ENCODE measurements at places on chromosomes 16 and 17.

GRCh38 chr17:57727630-57728175 lies 17.4 kb downstream of the CCDC182 start:
- DNase-seq = no peak

DNA sequence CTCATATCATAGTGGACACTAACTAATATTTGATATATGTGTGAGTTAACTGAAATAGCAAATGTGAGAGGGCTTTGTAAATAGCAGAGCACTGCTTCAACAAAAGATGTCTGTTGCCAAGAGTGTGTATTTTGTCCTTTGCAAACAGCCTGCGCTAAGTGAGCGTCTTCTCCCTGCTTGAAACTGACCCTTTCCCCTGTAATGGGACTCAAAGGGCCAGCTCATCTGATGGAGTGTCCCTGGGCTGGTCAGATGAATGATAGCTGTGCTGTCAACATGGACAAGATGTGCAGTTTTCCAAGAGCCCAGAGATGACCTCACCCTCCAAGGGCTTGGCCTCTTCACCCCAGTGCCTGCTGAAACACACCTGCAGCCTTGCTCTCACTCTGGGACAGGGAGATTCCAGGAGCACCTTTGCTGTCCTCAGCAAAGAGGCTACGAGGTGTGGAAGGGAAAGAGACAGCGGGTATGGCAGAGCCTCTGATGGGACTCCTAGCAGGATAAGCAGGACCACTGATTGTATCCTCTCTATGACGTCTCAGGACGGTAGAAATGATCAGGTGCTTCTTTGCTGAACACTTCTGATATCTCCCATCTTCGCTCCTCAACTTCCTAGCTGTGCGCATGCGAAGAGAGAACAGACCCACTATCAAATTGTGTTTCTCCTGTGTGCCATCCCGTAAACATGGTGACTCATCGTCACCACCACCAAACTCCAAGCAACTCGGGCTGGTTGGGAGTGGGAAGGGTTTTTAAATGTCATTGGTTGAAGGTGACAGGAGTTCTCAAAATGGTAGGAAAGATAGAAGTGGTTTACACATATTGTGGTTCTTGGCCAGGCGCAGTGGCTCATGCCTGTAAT lies 35.8 kb upstream of the TBX2 start:
- no peak for DNase-seq

DNA sequence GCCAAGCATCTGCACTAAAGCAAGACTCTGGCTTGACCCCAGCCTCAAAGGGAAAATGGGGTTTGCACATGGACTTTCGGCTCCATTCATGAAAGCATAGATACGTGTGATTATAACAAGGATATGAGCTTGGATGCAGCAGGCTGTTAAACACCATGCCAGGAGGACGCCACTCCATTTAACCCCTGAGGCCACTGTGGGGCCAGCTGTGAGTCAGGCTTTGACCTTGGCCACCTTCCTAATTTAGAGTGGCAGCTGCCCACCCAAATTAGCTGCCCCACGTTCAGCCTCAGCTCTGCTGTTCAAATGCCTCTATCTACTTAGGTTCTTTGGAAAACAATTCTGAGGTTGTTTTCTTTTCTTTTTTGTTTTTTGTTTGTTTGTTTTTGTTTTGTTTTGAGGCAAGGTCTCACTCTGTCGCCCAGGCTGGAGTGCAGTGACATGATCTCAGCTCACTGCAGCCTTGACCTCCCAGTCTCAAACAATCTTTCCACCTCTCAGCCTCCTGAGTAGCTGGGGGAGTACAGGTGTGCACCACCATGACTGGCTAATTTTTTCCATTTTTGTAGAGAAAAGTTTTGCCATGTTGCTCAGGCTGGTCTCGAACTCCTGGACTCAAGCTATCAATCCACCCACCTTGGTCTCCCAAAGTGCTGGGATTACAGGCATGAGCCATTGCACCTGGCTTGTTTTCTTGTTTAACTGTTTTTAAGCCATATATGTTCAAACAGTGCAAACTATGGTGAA lies 23.2 kb upstream of the KIFC3 start:
- no peak for DNase-seq

- no peak for DNase-seq
Observed at GRCh38 chr17:41901646-41902045, 17.1 kb downstream of the ACLY start.

GRCh38 chr17:1643293-1643998 lies 2.1 kb downstream of the SCARF1 start:
- DNase-seq = no peak

DNA sequence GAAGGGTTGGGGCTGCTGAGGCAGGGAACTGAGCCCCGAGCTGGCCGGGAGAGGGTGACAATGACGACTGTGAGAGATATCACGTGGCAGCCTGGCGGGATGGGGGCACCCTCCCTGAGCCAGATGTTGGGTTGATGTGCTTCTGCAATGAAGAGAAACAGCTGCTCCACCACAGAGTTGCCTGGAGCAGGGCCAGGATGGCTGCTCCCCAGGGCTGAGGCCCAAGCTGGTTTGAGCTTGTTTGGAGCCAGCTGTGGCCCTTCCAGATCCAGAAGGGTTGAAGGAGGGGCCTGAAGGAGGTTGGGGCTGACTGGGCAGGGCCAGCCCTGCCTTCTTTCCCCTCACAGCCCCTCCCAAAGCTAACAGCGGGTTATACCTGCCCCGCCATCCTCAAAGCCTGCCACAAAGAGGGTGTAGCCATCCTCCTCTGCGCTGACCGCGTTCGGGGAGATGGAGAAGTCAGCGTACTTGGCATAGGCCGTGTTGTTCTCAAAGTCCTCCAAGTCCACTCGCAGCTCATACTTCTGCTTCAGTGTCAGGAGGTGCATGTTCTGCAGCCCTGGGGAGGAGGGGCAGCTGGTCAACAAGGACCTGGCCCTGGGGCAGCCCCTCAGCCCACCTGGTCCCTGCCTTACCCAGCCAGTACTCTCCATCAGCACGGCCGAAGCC lies 2.1 kb downstream of the MFAP4 start:
- no peak for DNase-seq

GRCh38 chr16:57916735-57917438 lies 54.0 kb downstream of the CNGB1 start:
- DNase-seq = no peak

- no peak for DNase-seq
Observed at GRCh38 chr16:85534536-85535351, 78.4 kb upstream of the GSE1 start.

- no peak for DNase-seq
Observed at GRCh38 chr17:1758807-1759206, 3.1 kb upstream of the SERPINF1 start.

DNA sequence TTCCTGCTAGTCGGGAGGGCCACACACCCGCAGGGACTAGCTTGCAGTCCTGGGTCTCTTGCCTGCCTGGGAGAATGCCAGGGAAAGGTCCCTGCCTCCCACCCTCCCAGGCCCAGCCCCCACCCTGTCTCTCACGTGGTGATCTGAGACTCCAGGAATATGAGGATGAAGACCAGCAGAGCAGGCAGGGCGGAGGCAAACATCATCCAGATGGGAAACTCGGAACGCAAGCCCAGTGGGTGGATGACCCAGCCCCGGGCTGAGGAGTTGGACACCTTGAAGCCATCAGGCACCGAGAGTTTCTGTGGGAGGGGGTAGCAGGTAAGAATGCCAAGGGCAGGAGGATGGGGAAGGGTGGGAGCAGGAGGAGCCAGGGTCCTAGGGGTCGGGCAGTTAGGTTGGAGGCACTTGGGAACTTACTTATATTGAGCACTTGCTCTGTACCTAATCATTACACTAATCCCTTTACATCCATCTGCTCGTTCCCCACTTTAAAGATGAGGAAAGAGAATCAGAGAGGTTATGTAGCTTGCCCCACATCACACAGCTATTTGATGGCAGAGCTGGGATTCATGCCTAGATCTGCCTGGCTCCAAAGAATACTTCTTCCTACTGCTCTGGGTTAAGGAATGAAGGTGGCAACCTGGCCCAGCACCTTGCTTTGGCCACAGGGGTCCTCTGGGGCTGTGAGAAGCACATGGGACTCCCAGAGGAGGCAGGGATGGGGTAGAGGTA lies 13.4 kb downstream of the SLC4A1 start:
- DNase-seq = no peak

DNA sequence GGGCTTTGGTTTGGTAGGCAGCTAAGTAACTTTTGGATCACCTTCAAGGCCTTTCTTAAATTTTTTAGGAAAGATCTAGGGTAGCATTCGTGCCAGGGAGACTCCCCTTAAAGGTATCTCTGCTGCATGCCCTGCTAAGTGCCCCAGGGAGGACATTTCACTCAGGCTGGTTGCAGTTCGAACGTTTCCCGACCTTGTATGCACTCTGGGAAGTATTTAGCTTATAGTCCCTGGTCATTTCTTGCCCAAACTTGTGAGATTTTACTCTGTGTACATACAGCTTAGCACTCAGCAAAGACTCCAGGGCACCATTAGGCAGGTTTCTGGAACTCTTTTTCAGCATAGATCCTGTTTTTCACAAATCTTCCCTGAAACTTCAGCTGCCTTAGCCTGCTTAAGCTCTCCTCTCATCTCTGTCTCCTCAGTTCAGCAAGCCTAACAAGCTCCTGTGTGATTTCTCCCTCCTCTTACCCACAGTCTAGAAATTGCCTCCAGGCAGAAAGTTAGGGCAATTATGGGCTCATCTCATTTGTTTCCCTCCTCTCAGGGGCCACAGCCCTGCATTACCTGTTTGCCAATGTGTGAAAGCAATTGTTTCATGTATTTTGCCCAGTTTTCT lies 84.6 kb downstream of the MRTFB start:
- DNase-seq = no peak

- no peak for DNase-seq
Observed at GRCh38 chr16:77946823-77947222, 75.5 kb upstream of the CLEC3A start.

GRCh38 chr16:77943801-77944200 lies 78.5 kb upstream of the CLEC3A start:
- DNase-seq = no peak

DNA sequence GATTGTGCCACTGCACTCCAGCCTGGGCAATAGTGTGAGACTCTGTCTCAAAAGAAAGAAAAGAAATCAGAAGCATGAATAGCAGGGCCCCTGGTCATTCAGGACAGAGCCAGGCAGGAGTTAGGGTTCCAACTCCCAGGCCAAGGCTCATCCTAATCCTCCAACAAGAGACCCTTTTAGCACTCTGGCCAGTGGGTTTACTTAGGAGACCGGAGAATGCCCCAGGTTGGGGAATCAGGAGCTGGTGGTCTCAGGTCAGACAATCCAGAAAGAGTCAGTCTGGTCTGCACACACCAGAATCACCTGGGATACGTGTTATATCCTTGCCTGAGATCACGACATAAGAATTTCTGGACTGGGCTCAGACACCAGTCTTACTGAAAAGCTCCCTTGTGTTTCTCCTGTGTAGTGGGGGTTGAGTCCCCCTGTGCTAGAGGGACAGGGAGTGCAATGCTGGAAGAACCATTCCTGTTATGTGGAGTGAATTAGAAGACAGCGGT lies 48.7 kb downstream of the CCDC42 start:
- no peak for DNase-seq

- DNase-seq = no peak
Observed at GRCh38 chr17:75301049-75301448, 11.8 kb upstream of the SLC25A19 start.

GRCh38 chr16:66578651-66579531 lies at the start of gene CMTM2:
TSS of gene CMTM2 (plus strand) at chr16:66579463. CDS start at chr16:66579608, 145 bp downstream.
- DNase-seq = no peak

GRCh38 chr17:79728908-79729471 lies 1.8 kb upstream of the ENPP7 start:
- no peak for DNase-seq

DNA sequence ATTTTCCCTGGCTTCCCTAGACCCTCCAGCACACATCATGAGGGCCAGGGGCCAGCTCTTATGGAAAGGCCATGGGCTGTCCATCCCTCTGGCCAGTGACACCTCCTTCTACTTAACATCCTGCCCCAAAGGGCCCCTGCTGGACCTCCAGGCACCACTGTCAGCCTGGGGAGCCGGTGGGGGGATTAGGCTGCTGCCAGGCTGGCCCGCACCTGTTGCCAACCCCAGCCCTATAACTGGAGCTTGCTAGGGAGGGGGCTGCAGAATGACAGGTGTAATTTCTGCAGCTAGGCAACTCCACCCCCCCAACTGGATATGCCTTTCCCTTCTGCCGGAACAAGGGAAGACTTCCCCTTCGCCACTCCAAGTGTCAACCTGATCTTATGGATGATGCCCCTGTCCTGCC lies 12.5 kb downstream of the RARA start:
- DNase-seq = no peak

DNA sequence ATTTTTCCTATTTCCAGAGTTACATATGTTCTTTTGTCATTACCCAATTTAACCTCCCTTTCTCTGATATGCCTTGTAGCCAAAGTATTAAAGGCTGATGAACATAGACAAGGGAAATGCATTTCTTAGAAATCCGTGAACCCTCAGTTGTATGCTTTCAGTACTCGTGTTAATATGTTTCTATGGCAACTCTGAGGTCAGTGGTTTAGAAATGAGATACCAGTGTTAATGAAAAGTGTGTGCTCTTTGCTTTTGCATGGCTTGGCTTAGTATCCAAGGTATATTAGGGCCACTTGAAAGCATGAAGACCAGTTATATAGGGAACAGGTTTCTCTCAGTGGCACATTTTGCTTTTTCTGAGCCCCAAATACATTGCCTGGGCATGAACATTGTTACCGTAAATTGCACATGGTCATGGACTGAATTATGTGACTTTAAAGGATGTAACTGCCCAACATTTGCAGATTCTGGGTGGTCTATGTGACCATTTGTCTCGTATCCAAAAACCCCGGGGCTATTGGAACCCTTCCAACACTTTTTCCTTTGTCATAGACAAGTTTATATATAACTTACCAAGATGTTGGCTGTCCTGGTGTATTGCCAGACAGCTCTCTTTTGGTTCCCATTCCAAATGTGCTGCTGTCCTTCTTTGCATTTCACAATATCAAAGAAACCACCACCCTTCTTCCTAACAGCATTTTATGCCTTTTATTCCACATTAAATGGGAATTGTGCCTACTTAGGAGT lies 17.5 kb downstream of the ABHD15 start:
- no peak for DNase-seq

GRCh38 chr17:58734040-58734439 lies 21.6 kb upstream of the PPM1E start:
- no peak for DNase-seq

- no peak for DNase-seq
Observed at GRCh38 chr17:50465635-50466034, 3.0 kb downstream of the CHAD start.

DNA sequence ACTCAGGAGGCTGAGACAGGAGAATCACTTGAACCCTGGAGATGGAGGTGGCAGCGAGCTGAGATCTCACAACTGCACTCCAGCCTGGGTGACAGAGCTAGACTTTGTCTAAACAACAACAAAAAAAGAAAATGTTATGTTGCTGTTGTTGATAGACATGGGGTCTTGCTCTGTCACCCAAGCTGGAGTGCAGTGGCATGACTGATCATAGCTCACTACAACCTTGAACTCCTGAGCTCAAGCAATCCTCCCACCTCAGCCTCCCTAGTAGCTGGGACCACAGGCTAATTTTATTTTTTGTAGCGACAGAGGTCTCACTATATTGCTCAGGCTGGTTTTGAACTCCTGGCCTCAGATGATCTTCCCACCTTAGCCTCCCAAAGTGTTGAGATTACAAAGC lies 20.0 kb downstream of the FBXO47 start:
- no peak for DNase-seq

DNA sequence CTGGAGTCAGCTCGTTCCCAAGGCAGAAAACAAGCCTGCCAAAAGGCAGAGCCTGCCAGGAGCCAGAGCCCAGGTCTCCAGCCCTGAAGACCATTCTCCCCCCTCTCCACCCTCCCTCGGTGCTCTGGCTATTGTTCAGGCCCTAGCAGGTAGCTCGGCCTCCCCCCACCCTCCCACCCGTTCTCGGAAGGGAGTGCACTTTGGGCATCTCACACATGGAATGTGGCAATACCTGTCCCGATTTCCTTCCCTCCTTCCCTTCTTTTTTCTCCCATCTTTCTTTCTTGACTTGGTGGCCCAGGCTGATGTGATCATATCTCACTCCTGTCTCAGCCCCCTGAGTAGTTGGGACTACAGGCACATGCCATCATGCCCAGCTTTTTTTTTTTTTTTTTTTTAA lies 12.4 kb downstream of the CNGB1 start:
- DNase-seq = no peak
